ENCODE measurements at places on chromosomes 7 and 10.

GRCh38 chr7:19916046-19916445 lies 142.6 kb upstream of the TMEM196 start:
- H3K27me3 ChIP-seq, result no peaks in the 10 kb centered on the region
- DNase-seq, result no peak
- no peaks in the 10 kb centered on the region for H3K4me1 ChIP-seq
- no peak overlapping the region for H3K4me3 ChIP-seq
- no peaks in the 10 kb centered on the region for H3K36me3 ChIP-seq

GRCh38 chr7:44119829-44120380 lies 3.4 kb downstream of the POLD2 start:
- peaks cover 58% of the 10 kb centered on the region for H3K36me3 ChIP-seq
- H3K4me3 ChIP-seq, result no peak overlapping the region
- peaks cover 2% of the 10 kb centered on the region for H3K27me3 ChIP-seq
- H3K27ac ChIP-seq, result no peak overlapping the region
- DNase-seq, result no peak
- peaks cover 31% of the 10 kb centered on the region for H3K4me1 ChIP-seq

- H3K4me1 ChIP-seq, result peaks cover 2% of the 10 kb centered on the region
- H3K27me3 ChIP-seq, result no peaks in the 10 kb centered on the region
- H3K4me3 ChIP-seq, result no peak overlapping the region
- peaks cover 25% of the 10 kb centered on the region for H3K36me3 ChIP-seq
- DNase-seq, result no peak
- H3K27ac ChIP-seq, result no peak overlapping the region
Measured at GRCh38 chr7:22948770-22949169, 65.2 kb downstream of the HYCC1 start.

- H3K27me3 ChIP-seq, result no peaks in the 10 kb centered on the region
- no peak overlapping the region for H3K27ac ChIP-seq
- no peak for DNase-seq
Measured at GRCh38 chr10:69068549-69068948, 19.4 kb upstream of the SRGN start.

GRCh38 chr7:46651070-46651469 lies 730.0 kb upstream of the IGFBP3 start:
- H3K4me3 ChIP-seq, result no peak overlapping the region
- DNase-seq, result no peak
- no peaks in the 10 kb centered on the region for H3K27me3 ChIP-seq
- no peak overlapping the region for H3K27ac ChIP-seq

GRCh38 chr7:155764438-155764793 lies 47.8 kb downstream of the SHH start:
- peak; percentile 58 for DNase-seq
- peak overlapping the region; percentile 85 for H3K4me3 ChIP-seq
- H3K27me3 ChIP-seq, result no peaks in the 10 kb centered on the region
- H3K27ac ChIP-seq, result peak overlapping the region; percentile 100
- H3K4me1 ChIP-seq, result peaks cover 67% of the 10 kb centered on the region
- peaks cover 88% of the 10 kb centered on the region for H3K36me3 ChIP-seq

- H3K4me1 ChIP-seq, result no peaks in the 10 kb centered on the region
- no peak overlapping the region for H3K4me3 ChIP-seq
- no peaks in the 10 kb centered on the region for H3K36me3 ChIP-seq
- H3K27me3 ChIP-seq, result no peaks in the 10 kb centered on the region
Measured at GRCh38 chr10:130470973-130471372, 334.8 kb downstream of the GLRX3 start.

DNA sequence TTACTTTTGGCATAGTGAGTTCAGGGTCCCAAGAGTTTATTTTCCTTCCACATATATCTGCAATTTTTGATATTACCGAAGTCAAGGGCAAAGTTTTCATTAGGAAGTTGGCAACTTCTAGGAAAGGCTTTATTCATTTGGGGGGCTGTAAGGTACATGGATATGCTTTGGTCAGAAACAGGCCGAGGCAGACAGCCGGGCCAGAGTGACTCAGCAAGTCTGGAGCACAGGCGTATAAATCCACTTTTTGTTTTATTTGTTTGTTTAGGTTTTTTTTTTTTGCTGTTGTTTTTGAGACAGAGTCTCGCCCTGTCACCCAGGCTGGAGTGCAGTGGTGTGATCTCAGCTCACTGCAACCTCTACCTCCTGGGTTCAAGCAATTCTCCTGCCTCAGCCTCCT lies 3.7 kb downstream of the ZNF680 start:
- no peak overlapping the region for H3K4me3 ChIP-seq
- peaks cover 70% of the 10 kb centered on the region for H3K36me3 ChIP-seq
- no peak for DNase-seq
- no peak overlapping the region for H3K27ac ChIP-seq

GRCh38 chr7:46549892-46550639 lies 629.0 kb upstream of the IGFBP3 start:
- H3K36me3 ChIP-seq, result no peaks in the 10 kb centered on the region
- H3K4me1 ChIP-seq, result no peaks in the 10 kb centered on the region
- no peak overlapping the region for H3K27ac ChIP-seq
- no peaks in the 10 kb centered on the region for H3K27me3 ChIP-seq
- DNase-seq, result no peak

GRCh38 chr10:102352066-102352715 lies 43.3 kb upstream of the NFKB2 start:
- H3K27ac ChIP-seq, result no peak overlapping the region
- peak; percentile 38 for DNase-seq
- no peaks in the 10 kb centered on the region for H3K4me1 ChIP-seq
- H3K4me3 ChIP-seq, result no peak overlapping the region
- no peaks in the 10 kb centered on the region for H3K27me3 ChIP-seq

GRCh38 chr10:96505150-96506136 lies 8.3 kb downstream of the TLL2 start:
- H3K4me3 ChIP-seq, result no peak overlapping the region
- H3K27me3 ChIP-seq, result peaks cover 20% of the 10 kb centered on the region
- no peak overlapping the region for H3K27ac ChIP-seq

GRCh38 chr10:125639846-125640245 lies 43.1 kb downstream of the TEX36 start:
- no peaks in the 10 kb centered on the region for H3K36me3 ChIP-seq
- H3K27me3 ChIP-seq, result no peaks in the 10 kb centered on the region
- H3K4me1 ChIP-seq, result no peaks in the 10 kb centered on the region

DNA sequence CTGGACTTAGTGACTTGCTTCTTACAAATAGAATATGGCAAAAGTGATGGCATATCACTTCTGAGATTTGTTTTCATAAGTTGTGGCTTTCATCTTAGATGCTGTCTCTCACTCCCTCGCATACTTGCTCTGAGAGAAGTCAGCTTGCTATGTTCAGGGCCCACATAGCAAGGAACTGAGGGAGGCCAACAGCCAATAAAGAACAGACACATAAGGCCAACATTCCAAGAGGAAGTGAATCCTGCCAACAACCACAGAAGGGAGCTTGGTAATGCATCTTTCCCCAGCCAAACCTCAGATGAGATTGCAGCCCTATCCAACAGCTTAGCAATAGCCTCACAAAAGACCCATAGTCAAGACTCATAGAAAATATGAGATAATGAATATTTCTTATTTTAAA lies 39.2 kb upstream of the DMTF1 start:
- no peaks in the 10 kb centered on the region for H3K27me3 ChIP-seq
- DNase-seq, result no peak
- H3K27ac ChIP-seq, result no peak overlapping the region
- H3K4me3 ChIP-seq, result no peak overlapping the region

- H3K36me3 ChIP-seq, result no peaks in the 10 kb centered on the region
- no peaks in the 10 kb centered on the region for H3K4me1 ChIP-seq
- no peak for DNase-seq
- H3K4me3 ChIP-seq, result no peak overlapping the region
Measured at GRCh38 chr10:56728349-56728748, 367.3 kb upstream of the ZWINT start.

GRCh38 chr10:97426776-97427570 lies 982 bp downstream of the PGAM1 start:
- peak overlapping the region; percentile 98 for H3K27ac ChIP-seq
- H3K4me3 ChIP-seq, result peak overlapping the region; percentile 86
- DNase-seq, result no peak
- peaks cover 61% of the 10 kb centered on the region for H3K36me3 ChIP-seq
- H3K4me1 ChIP-seq, result peaks cover 31% of the 10 kb centered on the region

DNA sequence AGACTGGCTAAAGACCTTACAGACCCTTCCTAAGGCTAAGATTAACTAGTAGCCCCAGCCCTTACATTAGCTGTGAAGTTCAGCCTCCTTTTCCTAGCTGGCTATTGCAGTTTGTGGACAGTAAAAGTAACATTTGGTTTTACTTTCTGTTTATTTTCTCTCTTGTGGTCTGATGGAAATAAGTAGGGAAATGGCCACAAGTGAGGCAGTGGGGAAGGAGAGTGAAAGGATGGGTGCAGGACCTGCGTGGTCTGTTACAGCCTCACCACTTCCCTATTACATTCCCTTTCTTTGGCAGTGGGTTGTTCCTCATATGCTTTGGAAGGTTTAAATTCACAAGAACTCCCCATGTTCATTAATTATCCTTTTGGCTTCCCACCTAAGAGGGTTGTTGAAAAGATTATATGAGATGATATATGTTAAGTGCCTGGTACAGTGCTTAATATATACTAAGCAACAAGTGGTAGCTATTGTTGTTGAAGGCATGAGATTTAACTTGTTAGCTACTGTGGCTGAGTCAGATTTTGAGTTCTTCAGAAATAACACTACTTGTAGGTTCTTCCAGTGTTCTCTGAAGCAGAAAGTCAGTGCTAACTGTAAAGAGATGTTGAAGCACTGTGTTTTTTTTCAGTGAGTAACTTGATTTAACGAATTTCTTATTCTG lies 181.7 kb downstream of the ST7 start:
- H3K27ac ChIP-seq, result peak overlapping the region; percentile 71
- peaks cover 24% of the 10 kb centered on the region for H3K36me3 ChIP-seq
- H3K4me1 ChIP-seq, result peaks cover 41% of the 10 kb centered on the region
- no peak overlapping the region for H3K4me3 ChIP-seq

- DNase-seq, result no peak
- no peaks in the 10 kb centered on the region for H3K36me3 ChIP-seq
- no peak overlapping the region for H3K27ac ChIP-seq
- no peaks in the 10 kb centered on the region for H3K27me3 ChIP-seq
- H3K4me1 ChIP-seq, result no peaks in the 10 kb centered on the region
- no peak overlapping the region for H3K4me3 ChIP-seq
Measured at GRCh38 chr10:130326954-130327353, 190.8 kb downstream of the GLRX3 start.

DNA sequence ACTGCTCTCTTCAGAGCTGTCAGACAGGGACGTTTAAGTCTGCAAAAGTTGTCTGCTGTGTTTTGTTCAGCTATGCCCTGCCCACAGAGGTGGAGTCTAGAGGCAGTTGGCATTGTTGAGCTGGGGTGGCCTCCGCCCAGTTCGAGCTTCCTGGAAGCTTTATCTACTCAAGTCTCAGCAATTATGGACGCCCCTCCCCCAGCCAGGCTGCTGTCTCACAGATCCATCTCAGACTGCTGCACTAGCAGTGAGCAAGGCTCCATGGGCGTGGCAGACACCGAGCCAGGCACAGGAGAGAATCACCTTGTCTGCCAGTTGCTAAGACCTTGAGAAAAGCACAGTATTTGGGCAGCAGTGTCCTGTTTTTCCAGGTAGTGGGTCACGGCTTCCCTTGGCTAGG lies 98.1 kb downstream of the SDHAF3 start:
- no peak for DNase-seq
- no peaks in the 10 kb centered on the region for H3K36me3 ChIP-seq
- H3K4me3 ChIP-seq, result no peak overlapping the region

DNA sequence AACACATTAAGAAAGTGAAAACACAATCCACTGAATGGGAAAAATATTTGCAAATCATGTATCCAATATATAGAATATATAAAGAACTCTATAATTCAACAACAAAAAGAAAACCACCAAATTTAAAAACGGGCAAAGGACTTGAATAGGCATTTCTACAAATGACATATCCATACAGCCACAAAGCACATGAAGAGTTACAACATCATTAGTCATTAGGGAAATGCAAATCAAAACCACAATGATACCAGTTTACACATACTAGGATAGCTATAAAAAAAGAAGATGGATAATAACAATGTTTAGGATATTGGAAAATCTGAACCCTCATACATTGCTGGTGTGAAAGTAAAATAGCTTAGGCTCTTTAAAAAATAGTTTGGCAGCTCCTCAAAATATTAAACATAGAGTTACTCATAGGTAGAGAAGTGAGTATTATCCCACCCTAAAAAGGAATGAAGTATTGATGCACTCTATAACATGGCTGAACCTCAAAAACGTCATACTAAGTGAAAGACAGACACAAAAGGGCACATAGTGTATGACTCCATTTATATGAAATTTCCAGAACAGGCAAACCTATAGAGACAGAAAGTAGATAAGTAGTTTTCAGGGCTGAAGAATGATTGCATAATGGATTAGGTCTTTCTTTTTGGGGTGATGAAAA lies 4.5 kb downstream of the ZPBP start:
- no peak overlapping the region for H3K4me3 ChIP-seq
- DNase-seq, result no peak
- H3K4me1 ChIP-seq, result peaks cover 9% of the 10 kb centered on the region
- H3K27me3 ChIP-seq, result peaks cover 48% of the 10 kb centered on the region

- no peak overlapping the region for H3K4me3 ChIP-seq
- no peaks in the 10 kb centered on the region for H3K27me3 ChIP-seq
- DNase-seq, result no peak
- H3K27ac ChIP-seq, result no peak overlapping the region
- no peaks in the 10 kb centered on the region for H3K36me3 ChIP-seq
- no peaks in the 10 kb centered on the region for H3K4me1 ChIP-seq
Measured at GRCh38 chr10:25026463-25026862, 10.1 kb downstream of the THNSL1 start.

DNA sequence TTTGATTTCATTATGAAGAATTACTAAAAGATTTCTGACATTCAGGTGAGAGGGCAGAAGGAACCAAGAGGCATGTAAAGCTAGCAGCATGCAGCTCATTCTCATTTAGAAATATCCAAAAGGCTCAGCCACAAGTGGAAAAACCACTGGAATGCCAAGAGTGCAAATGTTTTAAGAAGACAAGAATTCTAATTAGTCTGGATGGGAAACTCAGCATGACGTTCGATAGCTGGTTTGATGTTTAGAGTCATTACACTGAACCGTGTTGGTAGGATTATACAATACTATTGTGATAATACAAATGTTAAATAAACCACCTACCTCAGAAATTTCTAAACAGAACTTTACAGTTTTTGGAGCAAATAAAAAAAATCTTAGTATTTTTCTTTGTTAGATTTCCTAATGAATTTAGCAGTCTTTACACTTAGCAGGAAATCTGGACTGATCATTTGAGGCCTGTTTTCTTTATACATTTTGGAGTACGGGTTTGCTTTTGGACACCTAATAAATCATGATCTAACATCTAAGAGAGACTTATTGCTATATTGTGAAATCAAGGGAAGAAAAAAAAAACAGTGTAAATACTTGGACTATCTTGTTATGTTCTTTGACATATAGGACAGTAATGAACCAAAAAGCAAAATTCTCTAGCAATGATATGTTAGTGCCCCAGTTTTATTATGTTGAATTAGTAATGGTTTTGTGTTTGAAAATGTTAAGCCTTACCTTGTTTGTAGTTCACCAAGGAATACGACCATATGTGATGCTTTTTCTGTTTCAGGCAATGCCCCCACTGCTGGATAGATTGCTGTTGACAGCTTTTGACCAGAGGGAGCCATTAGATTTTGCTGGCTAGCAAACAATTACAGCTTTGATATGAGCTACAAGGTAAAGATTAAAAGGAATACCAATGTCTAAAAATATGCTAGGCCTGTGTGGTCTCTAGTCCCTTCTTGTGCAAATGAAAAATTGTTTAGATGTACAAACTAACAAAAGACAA lies 354.1 kb upstream of the SEMA3A start:
- H3K36me3 ChIP-seq, result no peaks in the 10 kb centered on the region
- H3K4me3 ChIP-seq, result no peak overlapping the region
- H3K27ac ChIP-seq, result no peak overlapping the region
- H3K4me1 ChIP-seq, result no peaks in the 10 kb centered on the region
